ENCODE measurements at places on chromosomes 2 and 18.

DNA sequence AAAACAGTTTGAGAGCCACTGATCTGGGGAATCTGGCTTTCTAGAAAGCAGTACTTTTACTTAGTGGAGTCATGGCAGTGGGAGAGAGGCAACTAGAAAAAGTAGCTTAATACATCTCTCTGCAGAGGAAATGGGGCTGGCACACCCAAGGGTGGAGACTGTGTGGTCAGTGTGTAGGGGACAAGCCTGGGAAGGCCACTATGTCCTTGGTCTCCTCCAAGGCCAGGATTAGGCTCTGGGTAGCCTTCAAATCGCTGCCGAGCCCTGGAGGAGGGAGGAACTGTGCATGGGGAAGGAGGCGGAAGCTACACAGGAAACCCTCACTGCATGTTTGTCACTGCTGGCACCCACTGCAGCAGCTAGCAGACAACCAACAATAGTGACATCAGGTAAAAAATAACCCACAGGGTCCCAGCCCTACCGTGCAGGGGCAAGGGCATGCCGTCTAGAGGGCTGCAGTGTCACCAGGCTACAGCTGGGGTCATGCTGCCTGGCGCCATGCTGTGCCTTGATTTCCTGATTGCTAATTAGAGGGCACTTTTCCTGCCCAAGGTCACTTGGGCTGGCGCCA lies 34.8 kb downstream of the LBH start:
- peak; percentile 72 for DNase-seq

- no peak for DNase-seq
Measured at GRCh38 chr18:41745166-41746049, 209.6 kb upstream of the PIK3C3 start.

- DNase-seq = no peak
Measured at GRCh38 chr18:37729716-37730115, 164.1 kb upstream of the CELF4 start.

DNA sequence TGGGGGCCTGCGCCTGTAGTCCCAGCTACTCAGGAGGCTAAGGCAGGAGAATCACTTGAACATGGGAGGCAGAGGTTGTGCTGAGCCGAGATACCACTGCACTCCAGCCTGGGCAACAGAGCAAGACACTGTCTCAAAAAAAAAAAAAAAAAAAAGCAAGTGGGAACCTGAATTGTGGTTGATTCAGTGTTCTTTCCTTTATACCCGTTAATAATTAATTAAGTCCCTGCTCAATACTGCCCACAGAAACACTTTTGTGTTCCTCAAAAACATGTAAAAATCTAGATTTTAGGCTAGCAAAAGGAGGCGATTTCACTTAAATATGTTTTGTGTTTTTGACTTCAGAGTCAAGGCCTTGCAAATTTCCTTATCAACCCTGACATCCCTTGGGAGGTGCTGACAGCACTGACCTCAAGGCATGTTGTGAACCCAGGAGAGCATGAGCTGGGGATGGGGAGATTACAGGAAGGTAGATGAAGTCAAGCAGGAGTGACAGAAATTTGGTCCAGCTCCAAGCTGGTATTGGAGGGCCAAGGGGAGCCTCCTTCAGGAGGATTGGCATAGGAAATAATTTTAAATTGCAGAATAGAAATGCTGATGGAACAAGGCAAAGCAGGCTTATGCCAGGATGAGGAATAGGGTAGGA lies 89.0 kb upstream of the PNPT1 start:
- DNase-seq = no peak

- no peak for DNase-seq
Measured at GRCh38 chr2:122519821-122520611, 764.6 kb downstream of the TSN start.

Measured in CD4-positive, alpha-beta T cell treated with Interferon gamma for 1 hour (primary cell).